ENCODE measurements at places on chromosomes 7 and 10.

DNA sequence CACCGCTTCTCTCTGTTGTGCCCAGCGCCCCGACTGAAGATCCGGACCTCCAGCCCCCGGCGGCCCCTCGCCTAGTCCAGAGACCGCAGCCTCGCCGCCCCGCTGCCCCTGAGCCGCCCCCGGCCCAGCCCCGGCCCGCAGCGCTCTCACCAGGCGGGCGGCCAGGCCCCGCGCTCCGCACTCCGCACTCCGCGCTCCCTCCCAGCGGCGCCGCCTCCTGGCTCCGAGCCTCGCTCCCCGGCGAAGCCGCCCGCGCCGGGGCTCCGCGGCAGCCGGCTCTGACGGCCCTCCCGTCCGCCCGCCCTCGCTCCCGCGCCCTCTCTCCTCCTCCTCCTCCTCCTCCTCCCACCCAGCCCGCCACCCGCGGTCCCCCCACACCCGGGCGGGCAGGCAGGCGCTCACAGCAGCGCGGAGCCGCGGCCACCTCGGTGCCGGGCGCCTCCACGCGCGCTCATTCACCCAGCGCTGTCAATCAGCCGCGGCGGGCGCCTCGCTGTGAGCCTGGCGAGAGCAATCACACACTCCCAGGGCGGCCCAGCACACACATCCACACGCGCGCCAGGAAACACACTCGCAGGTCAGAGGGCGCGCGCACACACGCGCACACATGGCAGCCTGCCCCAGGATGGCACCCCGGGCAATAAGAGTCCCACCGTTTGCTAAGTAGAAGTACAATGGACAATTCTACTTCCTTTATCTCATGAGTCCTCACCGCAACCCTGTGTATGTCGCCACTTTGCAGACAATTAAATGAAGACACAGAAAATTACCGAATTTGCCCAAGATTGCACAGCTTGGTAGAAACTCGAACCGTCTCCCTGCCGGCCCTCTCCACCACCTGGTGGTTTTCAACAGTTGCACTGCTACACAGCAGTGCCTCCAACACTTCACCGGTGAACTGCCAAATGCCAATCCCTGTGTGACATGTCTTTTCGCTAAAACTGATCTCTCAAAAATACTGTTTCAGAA, at the start of gene PRRT4:
Gene PRRT4 (minus strand): TSS at position 280 of the 969 bp plus-strand sequence.
- DNase-seq = peak; percentile 62

GRCh38 chr7:116212869-116213268, 2.5 kb downstream of the TES start:
- no peak for DNase-seq

DNA sequence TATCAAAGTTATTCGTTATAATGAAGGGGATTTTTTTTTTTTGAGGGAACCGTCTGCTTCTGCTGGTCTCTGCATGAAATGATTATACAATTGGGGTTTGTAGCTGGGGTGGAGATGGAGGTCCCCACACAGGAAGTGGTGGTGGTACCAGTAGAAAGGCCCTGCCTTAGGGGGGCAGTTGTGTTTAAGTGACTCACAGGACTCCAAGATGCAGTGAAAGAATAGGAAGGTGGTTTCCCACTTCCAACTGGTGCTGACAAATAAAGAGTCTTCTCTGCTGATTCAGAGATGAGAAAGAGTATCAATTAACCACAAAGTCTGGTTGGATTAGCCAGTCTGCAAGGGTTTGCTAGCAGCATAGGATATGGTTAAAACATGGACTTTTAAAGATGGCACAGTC, 376.0 kb downstream of the SORCS3 start:
- DNase-seq = no peak

GRCh38 chr7:47326808-47327207, 255.1 kb downstream of the TNS3 start:
- DNase-seq = no peak

- DNase-seq = peak; percentile 30
Observed at GRCh38 chr10:43193496-43194080, 55.3 kb downstream of the CSGALNACT2 start.

DNA sequence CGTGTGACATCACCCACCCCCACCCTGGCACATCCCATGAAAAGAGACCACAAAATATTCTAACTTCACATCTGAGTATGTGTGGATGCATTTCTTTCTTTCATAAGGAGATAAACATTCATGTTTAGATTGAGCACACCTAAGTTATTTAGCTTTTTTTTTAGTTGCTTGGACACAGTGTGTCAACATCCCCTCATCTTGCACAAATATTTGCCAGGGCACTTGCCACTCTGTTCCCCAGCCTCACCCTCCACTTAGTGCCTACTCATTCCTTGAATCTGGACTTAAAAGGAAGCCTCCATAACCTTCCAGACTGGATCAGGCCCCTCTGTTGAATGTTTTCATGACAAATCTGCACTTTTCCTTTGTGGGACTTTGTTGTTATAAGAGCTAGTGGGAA, 338.9 kb upstream of the IGFBP3 start:
- DNase-seq = no peak

DNA sequence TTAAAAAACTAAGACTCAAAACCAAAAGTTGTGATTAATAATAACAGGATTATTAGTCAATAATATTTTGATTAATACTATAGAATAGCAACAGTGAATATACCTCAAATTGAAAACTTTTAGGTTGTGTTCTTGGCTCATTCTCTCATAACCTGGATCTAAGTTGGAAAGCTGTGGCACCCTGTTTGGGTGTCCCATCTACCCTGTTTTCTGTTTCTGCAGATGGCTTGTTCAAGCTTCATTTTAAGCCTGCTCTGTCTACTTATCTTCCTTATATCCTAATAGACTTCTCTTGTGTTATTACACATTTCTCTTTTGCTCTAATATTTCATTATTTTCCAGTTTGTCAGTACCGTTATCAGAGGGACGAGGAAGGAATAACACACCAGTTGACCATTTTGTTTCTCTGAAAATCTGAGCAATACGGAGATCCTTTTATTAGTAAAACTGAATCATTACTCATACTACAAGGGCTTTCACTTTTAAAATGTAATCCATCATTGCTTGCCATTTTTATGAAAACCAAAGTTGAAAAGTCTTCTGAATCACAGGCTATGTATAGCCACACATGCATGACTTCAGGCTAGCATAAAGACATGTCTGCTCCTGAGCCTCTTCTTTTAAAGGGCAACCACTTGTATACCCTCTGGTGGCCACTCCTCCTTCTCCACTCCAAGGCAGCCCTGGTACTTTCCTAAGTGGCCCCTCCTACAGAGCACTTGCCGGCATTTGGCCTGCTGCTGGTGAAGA, 22.3 kb downstream of the COX15 start:
- DNase-seq = no peak

- no peak for DNase-seq
Observed at GRCh38 chr7:158564663-158565035, 23.0 kb downstream of the PTPRN2 start.

Measured in lower lobe of right lung (tissue), 2 donors.